Fibroblast of the aortic adventitia (primary cell): ENCODE measurements at places on chromosomes 16 and 17.

GRCh38 chr16:81651758-81652718, 127.1 kb upstream of the PLCG2 start:
- DNase-seq = no peak

- peak; percentile 74 for DNase-seq
Observed at GRCh38 chr16:84689111-84689510, 10.7 kb upstream of the USP10 start.

DNA sequence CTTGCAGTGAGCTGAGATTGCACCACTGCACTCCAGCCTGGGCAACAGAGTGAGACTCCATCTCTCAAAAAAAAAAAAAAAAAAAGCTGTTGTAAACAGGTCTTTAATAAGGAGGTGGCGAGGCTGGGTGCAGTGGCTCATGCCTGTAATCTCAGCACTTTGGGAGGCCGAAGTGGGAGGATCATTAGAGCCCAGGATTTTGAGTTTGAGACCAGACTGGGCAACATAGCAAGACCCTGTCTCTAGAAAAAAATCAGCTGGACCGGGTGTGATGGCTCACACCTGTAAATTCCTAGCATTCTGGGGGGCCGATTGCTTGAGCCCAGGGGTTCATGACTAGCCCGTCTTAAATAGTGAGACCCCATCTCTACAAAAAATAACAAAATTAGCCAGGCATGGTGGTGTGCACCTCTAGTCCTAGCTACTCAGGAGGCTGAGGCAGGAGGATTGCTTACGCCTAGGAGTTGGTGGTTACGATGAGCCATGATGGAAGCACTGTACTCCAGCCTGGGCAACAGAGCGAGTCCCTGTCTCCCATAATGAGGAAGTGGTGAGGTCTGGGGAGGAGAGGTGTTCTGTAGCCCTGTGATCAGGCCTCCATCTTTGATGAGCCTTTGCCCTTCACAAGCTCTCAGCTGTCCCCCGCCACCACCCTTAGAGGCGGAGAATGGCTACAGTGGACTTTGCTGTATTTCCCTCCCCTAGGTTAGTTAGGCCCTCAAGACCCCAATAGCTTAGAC, 36.2 kb downstream of the ZNF778 start:
- no peak for DNase-seq

- DNase-seq = peak; percentile 47
Observed at GRCh38 chr17:17840751-17841591, 4.2 kb upstream of the SREBF1 start.

GRCh38 chr16:55035956-55036355, 105.3 kb downstream of the IRX5 start:
- no peak for DNase-seq

- no peak for DNase-seq
Observed at GRCh38 chr17:79715943-79716797, 14.6 kb upstream of the ENPP7 start.

- DNase-seq = no peak
Observed at GRCh38 chr17:76078860-76079534, at the start of gene ZACN. ZACN (plus strand) TSS chr17:76079182; CDS start chr17:76079265, 83 bp downstream.

GRCh38 chr17:7293816-7294613, 424 bp downstream of the YBX2 start:
- no peak for DNase-seq

DNA sequence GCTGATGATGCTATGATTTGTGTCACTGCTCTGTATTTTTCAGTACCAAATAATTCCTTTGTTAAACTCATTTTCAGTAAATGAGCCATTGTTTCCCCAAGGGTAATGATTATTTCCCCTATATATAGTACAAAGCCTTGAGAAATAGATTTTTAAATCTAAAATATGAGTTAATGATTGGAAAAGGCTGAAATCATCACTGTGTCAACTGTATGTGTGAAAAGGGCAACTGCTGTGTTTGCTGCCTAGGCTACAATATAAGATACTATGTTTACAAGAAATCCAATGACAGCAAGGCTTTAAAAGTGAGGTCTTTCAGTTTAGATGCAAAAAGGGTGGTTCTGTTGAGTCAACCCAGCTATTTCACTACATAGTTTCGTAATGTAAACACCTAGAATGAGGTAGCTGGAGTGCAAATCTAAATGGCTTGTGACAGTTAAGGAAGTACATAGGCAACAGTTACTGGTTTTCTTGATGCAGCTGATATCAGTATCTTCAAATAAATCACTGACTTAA, 15.3 kb downstream of the NLK start:
- peak; percentile 20 for DNase-seq

DNA sequence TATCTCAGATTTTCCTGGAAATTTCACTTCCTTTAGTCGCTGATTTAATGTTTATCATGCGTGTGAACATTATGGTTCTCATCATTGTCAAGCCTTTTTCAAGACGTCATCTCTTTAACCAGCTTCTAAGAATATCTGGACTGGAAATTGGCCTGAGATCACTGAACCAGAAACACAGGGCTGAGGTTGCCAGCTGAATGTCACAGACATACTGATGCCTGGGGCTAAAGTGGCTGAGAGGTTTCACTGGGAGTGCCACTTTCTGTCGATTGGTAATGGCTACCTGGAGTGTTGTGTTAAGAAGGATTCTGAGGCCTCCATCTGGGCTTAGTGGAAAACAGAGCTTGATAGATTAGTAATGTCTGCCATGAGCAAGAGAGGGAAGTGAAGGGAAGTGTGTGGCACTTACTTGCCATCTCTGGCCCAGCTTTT, 54.2 kb downstream of the CRISPLD2 start:
- no peak for DNase-seq

DNA sequence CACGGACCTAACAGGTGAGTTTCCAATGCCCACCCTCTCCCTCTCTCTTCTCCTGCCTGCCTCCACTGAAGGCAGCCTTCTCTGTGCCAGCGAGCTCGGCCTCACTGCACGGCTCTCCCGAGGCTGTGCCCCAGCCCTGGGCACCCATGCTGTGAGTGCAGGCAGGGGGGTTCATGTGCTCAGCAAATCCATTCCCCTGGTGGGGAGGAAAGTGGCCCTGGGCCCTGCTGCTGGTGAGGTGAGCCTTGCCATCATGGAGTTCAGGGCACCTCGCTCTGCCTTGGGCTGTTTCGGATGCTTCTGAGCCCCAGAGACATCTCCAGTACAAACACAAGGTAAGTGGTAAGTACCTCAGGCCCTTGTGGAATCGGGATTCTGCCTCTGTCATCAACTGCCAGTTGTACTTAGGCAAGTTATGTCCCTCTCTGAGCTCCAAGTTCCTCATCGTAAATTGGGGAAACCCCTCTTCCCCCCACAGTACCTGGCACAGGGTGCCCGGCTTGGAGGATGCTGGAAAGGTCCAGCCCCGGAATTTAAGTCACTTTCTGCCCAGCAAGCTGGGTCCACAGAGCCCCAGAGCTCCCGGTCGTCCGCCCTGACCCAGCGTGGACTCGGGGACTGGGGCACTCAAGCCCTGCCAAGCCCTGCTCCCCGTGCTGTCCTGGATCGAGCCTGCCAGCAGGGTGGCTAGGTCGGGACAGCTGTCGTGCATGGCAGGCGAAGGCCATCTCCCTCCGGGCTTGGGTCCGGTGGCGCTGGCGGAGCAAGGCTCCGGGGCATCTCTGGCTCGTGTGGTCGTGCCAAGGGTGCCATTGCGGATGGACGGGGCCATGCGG, 684 bp upstream of the NUDT16L1 start:
- peak; percentile 7 for DNase-seq

DNA sequence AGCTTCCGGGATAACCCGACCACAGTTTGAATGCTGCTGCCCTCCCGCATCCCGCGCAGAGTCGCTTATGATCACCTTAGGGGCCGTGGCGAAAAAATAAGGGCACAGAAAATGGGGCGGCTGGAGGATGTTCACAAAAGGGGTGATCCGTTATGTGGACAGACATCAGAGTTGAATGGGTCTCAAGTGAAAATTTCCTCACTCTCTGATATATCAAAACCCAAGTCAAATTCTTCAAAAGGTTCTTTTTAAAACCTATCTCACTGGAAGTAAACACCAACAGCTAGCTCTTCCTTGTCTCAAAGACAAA, 400 bp upstream of the CEP112 start:
- DNase-seq = no peak

GRCh38 chr16:75206749-75207451, at the start of gene CTRB2:
CTRB2 (minus strand) TSS chr16:75207161; CDS start chr16:75207141, 20 bp downstream.
- no peak for DNase-seq

GRCh38 chr17:83145831-83146230, 66.4 kb downstream of the METRNL start:
- no peak for DNase-seq

DNA sequence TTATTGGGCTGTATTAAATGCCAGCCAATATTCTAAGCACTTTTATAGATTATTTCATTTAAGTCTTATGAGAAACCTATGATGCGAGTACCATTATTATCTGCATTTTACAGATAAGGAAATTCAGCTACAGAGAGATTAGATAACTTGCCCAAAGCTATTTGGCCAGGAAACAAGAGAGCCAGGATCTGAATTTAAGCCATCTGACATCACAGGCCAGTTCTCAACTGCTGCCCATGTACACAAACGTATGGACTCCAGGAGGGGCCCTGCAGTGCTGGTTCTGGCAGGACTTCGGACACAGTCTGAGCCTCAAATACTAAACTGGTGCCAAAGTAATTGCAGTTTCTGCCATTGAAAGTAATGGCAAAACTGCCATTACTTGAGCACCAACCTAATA, 40.2 kb downstream of the CPPED1 start:
- peak; percentile 72 for DNase-seq

DNA sequence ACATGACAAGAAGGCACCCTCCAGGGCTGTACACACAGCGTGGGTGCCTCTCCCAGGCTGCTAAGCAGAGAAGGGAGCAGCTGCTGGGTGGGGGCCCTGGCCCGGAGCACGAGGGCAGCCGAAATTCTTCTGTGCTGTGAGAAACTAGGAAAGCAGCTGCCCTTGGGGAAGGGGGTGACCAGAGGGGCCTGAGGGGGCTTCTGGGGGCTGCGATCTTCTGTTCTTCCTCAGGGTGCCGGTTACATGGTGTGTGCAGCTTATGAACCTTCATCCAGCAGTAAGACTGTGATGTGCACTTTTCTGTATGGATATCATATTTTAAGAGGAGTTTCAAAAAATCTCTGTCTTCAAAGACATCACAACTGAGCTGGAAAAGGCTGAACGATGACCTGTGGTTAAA, 43.2 kb upstream of the METRNL start:
- DNase-seq = no peak

DNA sequence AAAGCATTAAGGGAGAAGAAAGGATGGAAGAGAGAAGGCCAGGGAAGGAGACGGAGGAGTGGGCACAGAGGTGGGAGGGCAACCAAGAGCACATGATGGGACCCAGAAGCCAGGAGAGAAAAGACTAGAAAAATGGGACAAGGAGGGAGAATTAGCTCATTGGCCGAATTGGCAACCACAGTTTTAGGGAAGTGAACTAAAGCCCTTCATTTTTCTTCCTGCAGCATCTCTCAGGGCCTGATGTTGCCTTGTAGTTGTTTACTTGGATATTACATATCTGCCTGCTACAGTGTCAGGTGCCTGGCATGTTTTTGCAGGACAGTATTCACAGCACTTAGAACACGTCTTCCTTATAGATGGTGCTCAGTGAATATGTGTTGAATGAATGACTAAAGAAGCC, 19.0 kb downstream of the EMP2 start:
- no peak for DNase-seq

GRCh38 chr17:76536511-76537287, 810 bp downstream of the CYGB start:
- DNase-seq = no peak

DNA sequence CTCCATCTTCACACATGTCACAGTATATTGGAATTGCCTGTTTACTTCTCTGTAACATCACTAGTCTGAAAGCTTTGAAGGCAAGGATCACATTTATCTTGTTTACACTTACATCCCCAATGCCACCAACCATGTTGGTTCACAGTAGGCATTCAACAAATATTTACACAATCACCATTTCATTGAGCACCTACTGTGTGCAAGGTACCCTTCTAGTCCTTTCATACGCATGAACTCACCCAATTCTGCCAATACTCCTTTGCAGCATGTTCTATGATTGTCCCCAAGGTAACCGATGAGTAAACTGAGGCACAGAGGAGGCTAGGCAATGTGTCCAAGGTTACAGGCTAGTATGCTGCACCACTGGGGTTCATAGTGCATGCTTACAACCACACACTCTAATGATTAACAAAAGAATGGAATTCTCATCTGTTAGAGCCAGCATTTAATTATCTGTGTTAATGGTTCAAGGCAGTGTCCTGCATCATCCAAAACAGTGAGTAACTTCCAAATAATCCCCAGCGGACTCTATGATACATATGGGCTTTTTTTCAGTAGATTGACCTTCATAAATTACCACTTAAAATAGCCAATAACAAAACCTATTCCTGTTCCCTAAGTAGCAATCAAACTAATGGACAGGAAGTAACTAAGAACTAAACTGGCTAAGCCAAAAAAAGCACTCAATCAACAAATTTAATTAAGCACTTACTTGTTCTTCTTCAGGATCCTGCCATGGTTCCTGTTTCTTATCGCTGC, 364.5 kb upstream of the XYLT1 start:
- no peak for DNase-seq

DNA sequence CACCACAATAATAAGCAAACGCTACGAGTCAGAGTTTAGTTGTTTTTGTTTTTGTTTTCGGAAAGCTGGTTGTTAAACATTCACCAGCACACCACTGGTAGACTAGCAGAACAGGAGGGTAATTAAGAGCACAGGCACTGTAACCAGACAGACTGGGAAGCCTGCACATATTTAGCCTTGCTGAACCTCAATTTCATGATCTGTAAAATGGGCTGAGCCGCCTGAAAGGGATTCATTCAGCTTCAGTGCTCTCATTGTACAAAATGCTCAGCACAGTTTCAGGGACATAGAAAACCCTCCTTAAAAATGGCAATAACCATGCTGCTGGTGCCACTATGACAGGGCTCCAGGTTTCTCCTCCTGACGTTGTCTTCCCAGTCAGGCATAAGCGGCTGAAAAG, 66.4 kb downstream of the TMEM114 start:
- no peak for DNase-seq

GRCh38 chr16:21197112-21197511, 14.3 kb downstream of the ZP2 start:
- DNase-seq = no peak

- DNase-seq = no peak
Observed at GRCh38 chr17:57294101-57294500, 37.8 kb downstream of the MSI2 start.

- DNase-seq = no peak
Observed at GRCh38 chr16:9602189-9602588, 510.7 kb downstream of the HAPSTR1 start.

DNA sequence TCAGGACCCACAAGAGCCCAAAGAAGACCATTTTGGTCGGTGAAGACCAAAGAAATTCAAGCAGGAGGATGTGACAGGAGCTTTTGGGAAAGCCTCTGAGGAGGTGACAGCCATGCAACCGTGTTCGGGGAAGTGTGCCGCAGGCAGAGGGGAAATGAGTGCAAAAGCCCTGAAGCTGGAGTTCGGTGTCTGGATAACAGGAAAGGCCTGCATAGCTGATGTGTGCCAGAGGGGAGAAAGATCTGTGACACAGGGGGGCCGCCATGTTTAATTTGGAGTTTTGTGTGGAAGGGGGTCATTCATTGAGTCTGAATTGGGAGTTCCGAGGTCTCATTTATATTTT, 870 bp upstream of the ZC3H7A start:
- DNase-seq = no peak

- DNase-seq = no peak
Observed at GRCh38 chr17:15121426-15121825, 143.7 kb downstream of the PMP22 start.
